ENCODE measurements at places on chromosomes 4 and X.

DNA sequence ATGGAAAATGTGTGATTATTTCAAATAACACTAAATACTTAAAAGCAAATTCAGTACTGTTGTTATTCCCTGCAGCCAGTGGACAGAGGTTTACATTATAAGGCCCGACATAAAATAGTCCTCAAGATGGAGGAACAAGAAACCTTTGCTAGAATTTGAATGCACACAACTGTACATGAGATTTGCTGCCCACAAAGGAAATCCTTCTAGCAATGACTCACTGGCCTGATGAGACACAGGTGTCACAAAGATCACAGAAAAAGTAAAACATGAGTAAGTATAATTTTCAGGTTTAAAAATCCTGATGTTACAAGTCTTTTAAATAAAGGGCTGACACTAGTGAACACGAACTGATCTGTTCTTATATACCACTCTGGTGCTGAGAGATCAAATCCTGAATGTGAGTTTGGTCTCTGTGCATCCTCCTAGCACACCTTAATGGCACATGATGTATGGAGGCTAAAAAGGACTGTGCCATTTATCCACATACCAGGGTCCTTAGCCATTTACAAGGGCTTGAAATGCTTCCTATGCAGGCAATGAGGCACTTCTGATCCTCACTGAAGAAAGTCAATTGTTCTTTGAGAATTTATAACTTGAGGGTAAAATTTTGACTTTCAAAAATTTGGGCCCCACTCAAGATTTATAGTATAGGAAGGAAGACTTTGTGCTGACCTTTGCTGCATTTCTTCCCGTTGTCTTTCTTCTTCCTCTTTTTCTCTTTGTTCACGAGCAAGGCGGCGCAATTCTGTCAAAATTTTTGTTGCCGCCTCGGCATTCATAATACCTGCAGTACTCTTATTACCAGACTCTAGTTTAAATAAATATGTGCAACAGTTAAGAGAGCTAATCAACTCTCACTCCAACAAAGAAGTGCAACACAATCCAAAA, 23.0 kb downstream of the MAP7D3 start:
- DNase-seq: no peak

GRCh38 chr4:76463568-76463967, 28.5 kb downstream of the SHROOM3 start:
- no peak for DNase-seq

DNA sequence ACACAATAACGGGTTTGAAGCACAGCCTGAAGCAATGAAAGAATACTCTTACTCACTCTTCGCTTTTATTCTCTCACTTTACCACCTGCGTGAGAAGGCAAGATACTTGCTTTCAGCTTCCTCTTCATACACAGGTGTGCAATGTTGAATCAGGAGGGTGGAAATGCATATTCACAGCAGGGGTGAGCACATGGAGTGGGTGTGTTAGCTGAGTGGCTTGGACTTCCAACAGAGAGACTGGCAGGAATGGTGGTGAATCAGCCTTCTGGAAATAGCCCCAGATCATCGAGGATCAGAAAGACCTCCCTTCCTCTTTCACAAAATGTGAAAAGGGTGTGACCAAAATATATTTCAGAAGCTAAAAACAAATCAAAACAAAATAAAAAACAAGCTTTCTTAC, 521.2 kb downstream of the STIM2 start:
- DNase-seq: no peak

DNA sequence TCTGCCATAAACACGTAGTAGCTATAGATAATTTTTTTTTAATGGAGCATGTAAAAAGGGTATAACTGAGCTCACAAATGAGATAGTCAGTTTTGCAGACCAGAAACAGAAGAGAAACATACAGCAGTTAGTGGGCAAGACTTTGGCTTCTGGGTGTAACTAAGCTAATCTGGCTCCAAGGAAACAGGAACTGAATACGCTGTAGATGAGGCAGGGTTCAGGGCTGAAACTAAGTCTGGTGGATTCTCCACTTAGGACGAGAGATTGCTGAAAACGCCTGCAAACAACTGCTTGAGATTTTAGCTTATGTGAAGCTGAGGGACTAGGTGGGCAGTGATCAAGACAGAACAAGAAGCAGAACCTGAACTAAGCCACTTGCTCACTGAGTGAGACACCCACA, 91.7 kb downstream of the SMIM20 start:
- DNase-seq: no peak

- no peak for DNase-seq
Measured at GRCh38 chr4:186588503-186588902, 33.1 kb upstream of the MTNR1A start.
